IPS DF 6.9 (cell line): ENCODE measurements at places on chromosomes 1 and 21.

DNA sequence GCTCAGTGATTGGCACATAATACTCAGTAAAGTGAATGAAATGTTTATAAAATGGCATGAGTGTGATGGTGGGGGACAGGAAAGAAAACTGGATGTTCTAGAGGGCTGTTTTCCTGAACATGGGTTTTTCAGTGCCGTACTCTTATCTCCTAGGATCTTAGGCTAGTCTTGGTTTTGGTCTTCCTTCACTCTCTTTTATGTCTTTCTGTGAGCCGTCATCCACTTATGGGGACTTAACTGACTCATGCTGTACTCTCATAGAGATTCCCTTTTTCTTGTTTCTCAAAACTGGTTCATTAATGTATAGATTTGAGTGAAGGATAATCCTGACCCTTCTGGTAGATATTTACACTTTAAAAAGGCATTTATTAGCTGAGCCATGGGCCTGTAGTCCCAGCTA, 16.6 kb downstream of the AGO3 start:
- no peak for DNase-seq

DNA sequence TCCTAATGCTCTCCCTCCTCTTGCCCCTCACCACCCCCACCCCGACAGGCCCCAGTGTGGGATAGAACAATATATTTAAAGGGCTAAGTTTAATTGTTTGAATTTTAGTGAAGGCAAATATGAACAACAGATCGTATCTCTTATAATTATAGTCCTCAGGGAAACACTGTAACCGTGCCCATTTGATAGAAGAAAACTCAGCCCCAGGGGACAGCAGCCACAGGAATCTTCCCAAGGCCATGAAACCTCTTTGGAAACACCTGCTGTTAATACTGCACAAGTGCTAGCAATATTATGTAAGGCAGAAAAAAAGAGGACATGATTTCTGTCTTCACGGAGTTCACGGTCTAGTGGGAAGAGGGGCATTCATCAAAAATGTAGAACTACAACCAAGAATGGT, 142.2 kb downstream of the URB2 start:
- no peak for DNase-seq

- no peak for DNase-seq
Observed at GRCh38 chr1:51519865-51520699, 1.0 kb upstream of the EPS15 start.

- DNase-seq, result no peak
Observed at GRCh38 chr1:29355375-29355774, 119.1 kb downstream of the PTPRU start.

DNA sequence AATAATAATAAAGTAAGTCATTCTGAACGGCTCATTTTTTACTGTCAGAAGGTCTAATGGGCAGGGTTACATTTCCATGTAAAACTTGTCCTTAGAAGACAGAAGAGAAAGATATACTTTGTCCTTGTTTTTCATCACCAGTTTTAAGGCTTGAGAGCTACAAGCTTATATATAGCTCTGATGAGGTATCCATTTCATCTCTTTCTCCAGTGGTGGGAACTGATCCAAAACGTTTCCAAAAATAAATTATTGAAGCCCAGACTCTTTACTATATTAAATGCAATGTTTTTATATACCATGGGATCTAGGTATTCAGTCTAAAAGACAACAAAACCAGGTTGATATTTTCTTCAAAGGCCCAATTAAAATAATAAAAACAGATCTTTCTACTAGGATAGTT, 8.7 kb downstream of the B3GALNT2 start:
- no peak for DNase-seq
